Activated CD4-positive, alpha-beta T cell treated with anti-CD3 and anti-CD28 coated beads, Interleukin-2, amount 10 ng/mL, durations not matched to agents 24 days and 14 days (primary cell): ENCODE measurements at places on chromosomes 3 and 15.

DNA sequence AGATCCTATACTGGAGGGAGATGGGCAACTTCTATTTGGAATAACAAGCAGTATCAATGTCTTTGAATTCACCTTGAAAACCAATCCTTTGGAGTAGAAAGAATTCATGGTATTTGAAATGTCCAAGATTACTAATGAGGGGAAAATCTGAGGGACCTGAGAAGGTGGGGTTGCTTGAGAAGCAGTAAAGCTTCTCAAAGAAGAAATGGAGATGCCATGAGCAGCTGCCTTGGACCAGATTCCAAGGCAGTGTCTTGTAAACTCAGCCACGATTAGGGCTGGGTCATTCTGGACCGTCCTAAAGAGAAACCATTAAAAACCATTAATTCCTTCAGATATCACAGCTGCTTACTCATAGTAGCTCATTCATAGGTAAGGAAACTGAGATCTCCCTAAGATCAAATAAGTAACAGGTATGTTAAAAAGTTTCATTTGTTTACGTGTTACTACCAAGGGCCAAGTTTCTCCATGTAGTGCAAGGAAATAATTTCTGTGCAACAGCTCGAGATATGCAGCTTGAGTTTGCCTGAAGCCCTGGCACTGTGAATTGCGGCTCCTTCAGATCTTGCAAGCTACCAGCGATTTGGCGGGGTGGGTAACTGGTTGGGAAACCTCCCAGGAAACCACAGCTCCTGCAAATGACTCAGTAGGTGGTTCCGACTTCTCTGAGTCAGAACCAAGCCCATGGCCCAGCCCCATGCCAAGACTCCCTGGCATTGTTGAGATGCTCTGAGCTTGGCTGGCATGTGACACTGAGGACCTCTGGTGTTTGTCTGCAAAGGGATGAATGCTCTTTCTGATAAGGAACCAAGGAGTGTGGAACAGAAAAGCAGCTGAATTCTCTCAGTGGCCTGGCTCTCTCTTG lies 296.8 kb downstream of the RORA start:
- peaks cover 36% of the 10 kb centered on the region for H3K27me3 ChIP-seq
- H3K27ac ChIP-seq, result no peak overlapping the region

GRCh38 chr3:117433427-117433826 lies 723.8 kb downstream of the TUSC7 start:
- H3K27me3 ChIP-seq, result no peaks in the 10 kb centered on the region
- DNase-seq, result no peak
- no peaks in the 10 kb centered on the region for H3K4me1 ChIP-seq
- H3K4me3 ChIP-seq, result no peak overlapping the region
- no peak overlapping the region for H3K27ac ChIP-seq

DNA sequence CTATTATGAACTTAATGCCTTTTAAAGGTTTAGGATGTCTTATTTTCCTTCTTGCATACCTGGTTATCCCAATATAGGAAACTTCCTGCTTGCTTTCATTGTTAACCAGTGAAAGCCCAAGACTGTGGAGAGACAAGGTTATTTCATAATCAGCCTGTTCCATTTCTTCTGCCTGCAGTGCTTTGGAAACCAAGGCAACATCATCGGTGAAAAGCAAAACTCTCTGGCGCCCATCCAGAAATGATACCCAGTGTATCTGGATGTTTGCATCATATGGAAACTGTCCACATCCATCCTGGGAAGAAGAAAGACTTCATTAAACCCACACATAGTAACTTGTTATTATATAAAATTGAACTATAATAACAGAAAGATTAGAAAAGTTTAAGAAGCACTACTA lies 170.1 kb downstream of the VPS13C start:
- DNase-seq, result peak; percentile 63
- peak overlapping the region; percentile 69 for H3K27ac ChIP-seq
- peaks cover 24% of the 10 kb centered on the region for H3K4me1 ChIP-seq
- H3K27me3 ChIP-seq, result no peaks in the 10 kb centered on the region
- no peak overlapping the region for H3K4me3 ChIP-seq

GRCh38 chr15:70493787-70494516 lies 269.4 kb downstream of the UACA start:
- peak overlapping the region; percentile 96 for H3K27ac ChIP-seq
- H3K27me3 ChIP-seq, result peaks cover 28% of the 10 kb centered on the region
- peak overlapping the region; percentile 7 for H3K4me3 ChIP-seq
- no peaks in the 10 kb centered on the region for H3K36me3 ChIP-seq
- DNase-seq, result peak; percentile 66

DNA sequence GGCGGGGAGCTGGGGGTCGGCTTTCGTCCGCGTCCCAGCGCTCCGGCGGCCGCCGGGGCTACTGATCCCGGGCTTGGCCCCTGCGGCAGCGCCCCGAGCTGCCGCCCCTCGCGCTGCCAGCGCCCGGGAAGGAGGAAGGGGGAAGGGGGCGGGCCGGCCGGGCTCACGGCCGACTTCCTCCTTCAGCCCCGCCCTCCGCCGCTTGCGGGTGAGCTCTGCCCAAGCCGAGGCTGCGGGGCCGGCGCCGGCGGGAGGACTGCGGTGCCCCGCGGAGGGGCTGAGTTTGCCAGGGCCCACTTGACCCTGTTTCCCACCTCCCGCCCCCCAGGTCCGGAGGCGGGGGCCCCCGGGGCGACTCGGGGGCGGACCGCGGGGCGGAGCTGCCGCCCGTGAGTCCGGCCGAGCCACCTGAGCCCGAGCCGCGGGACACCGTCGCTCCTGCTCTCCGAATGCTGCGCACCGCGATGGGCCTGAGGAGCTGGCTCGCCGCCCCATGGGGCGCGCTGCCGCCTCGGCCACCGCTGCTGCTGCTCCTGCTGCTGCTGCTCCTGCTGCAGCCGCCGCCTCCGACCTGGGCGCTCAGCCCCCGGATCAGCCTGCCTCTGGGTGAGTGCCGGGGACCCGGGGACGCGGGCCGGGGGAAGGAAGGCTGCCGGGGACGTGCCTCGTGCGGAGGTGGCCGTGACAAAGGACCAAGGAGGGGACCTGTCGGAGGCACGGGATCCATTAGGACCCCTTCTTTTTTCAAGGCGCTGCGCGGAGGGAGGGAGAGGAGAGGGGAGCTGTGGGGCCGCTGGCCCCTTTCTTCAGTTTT lies at the start of gene SEMA4B:
TSS of gene SEMA4B (plus strand) at position 201 of the 814 bp plus-strand sequence. CDS start at position 450, 249 bp downstream.
- peak within 1 kb of the TSS; percentile 90 for H3K4me3 ChIP-seq
- peaks cover 7% of the 10 kb centered on the region for H3K36me3 ChIP-seq
- H3K27ac ChIP-seq, result peak within 1 kb of the TSS; percentile 71
- H3K27me3 ChIP-seq, result peaks cover 2% of the 10 kb centered on the region
